Spinal cord (tissue), 10 donors: ENCODE measurements at places on chromosomes 11 and 22.

DNA sequence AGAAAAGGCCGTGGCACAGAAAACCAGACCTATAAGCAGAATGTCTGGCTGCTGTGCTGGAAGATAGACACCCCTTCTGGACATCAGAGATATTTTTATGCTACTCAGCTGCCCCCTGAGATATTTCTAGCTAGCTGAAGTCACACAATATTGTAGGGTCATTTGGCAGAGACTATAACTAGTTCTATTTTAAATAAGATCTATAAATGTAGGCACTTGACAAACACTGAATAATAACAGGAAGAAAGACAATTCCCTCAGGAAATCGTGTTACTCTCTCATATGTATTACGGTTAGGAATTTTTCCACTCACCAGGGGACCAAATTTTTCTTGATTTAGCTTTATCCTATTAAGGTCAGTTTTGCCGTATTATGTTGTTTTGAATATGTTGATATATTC lies 845.4 kb downstream of the OPCML start:
- DNase-seq = no peak

GRCh38 chr11:13928566-13929251 lies 33.8 kb upstream of the SPON1 start:
- no peak for DNase-seq

DNA sequence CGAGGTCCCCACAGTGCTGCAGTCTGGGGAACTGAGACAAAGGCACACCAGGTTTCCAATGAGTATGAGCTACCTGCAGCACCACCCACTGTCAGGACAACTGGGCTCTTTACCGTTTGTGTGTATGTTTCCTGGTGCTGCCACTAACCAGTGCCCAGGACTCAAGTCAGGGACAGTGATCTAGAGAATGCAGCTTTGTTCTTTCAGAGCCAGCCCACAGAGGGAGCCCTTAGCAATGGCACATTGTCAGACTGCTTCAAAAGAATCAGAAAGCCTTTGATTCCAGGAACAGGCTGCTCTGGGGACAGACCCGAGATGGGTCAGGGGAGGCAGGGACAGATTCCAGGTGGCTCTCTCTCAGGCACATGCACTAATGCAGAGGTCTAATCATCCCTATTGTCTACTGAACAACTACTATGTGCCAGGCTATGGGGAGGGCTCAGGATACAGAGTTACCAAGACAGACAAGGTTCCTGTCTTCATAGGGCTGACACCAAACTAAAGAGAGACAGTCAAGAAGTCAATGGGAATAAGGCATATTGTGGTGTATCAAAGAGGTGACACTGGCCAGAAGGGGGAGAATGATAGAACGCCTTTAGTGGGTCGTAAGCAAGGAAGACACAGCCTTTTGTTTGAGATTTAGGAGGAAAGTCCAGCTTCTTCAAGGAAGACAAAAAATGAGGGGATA lies 103.7 kb downstream of the VPREB1 start:
- no peak for DNase-seq

- no peak for DNase-seq
These were observed 12.7 kb upstream of the CD44 start for GRCh38 chr11:35126000-35126878.

GRCh38 chr22:45686004-45686403 lies 14.4 kb downstream of the ATXN10 start:
- DNase-seq = no peak

GRCh38 chr11:19674836-19675235 lies 37.8 kb upstream of the NAV2 start:
- no peak for DNase-seq

DNA sequence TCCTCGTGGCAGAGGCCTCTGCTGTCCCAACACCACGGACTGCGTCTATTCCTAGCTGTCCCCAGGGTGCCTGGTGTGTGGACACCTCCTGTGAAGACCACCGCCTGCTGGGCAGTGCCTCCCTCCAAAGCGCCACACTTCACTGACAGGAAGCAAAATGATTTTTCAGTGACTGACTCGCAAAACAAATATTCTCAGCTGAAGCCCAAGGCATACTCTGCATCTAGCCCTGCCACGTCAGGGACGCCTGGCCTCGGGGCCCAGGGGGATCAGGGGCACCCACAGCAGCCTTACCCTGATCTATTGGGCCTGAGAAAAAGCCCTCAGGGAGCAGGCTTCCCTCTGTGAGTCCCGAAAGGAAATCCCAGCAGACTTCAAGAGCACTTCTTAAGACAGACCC lies 2.2 kb downstream of the BRD1 start:
- DNase-seq = no peak

DNA sequence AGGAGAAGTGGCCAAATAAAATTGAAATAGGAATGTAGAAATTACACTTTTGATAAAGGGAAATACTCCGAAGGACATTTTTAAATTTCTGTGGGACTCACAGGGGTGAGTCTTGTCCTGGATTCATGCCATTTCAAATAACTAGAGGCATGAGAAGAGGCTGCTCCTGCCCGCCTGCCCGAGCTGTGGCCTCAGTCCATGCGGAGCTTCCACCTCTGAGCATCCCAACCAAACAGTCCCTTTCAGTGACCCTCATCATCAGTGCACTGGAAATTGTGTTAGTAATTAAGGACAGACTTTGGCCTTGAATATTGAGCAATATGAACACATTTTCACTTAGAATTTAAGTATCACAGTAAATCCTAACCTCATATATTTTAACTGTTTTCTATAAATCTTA lies 25.6 kb downstream of the GRIA4 start:
- DNase-seq = no peak

- DNase-seq = no peak
These were observed 18.1 kb downstream of the CECR2 start for GRCh38 chr22:17387356-17387755.

DNA sequence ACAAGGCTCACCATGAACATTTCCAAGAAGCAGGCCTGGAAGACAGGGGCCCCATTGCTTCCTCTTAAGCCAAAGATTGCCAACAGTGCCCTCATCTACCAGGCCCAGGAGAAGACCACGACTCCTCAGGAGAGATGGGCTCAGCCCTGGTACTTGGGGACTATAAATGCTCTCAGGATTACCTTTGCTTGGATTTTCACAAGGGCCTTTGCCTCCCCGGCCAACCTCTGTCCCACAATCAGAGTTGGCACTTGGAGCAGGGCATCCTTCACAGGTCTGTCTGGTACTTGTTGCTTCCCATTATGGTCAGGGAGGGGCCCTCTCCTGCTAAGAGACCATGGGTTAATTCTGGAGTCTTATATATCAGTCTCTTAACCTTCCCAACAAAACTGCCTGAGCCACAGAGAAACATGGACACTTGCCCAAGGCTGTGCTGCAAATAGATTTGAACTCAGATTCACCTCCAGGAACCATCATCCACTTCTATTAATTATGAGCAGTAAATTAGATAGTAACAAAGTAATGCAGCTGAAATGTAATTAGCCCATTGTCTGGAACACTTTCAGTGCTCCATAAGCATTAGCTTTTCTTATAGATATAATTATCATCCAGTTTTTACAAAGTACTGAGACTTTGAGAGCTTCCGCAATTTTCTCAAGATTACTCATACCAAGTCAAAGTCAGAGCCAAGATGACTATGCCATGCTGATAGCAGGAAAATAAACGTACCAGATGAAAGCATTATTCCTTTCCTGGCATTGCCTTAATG lies 33.5 kb downstream of the POU2AF3 start:
- no peak for DNase-seq
